ENCODE measurements at places on chromosomes 13 and 19. TPM values are rescaled to one million over a fixed set of nuclear protein-coding genes. Genes with fewer than 3 reads are reported as not detected.

DNA sequence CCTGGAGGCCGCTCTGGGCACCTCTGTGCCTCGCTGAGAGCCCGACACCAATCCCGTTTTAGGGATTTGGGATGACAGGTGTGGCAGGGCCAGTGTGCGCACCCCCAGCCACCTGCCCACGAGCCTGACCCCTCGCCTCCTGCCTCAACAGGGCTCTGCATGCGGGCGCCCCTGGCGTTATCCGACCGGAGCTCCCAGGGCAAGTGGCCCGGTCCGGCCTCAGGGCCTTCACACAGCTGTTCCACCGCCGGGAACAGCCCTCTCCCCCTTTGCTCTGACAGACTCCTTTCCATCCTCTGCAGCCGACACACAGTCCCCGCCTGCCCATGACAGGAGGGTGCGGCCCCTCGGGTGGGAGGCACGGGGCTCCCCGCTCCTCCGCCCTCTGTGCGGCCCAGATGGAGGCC, 7.1 kb upstream of the WDR18 start:
- H3K4me3 ChIP-seq: no peak overlapping the region
- no peak for DNase-seq
- H3K27me3 ChIP-seq: no peaks in the 10 kb centered on the region
- no peak overlapping the region for H3K27ac ChIP-seq
- peaks cover 5% of the 10 kb centered on the region for H3K36me3 ChIP-seq

DNA sequence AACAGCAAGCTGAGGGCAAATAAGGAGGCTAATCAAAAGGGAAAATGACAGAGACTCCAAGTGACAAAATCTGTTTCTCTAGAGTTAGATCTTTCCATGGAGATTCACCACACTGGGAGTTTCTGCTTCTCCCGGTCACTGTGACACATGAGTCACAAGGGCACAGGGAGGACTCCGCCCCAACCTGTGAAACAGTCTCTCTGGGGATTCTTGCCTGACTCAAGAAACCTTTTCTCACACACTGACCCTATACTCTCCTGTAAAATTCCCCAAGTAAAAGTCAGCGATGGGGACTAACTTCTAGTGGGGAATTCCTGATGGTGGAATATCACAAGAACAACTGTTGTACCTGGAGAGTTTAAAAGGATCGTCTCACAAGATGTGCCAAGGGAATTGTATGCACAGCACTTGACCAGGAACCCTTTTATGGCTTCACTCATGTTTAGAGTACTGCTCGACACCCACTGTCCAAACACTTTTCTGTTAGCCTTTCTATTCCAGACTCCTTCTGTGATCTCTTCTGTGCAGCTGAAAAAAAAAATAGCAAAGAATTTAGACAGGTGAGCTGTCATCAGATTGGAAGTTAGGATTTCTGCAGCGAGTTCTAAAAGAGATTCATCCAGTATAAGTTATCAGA, 46.8 kb upstream of the URAD start:
- H3K4me1 ChIP-seq: peaks cover 2% of the 10 kb centered on the region
- peaks cover 35% of the 10 kb centered on the region for H3K27me3 ChIP-seq
- H3K36me3 ChIP-seq: no peaks in the 10 kb centered on the region
- no peak overlapping the region for H3K27ac ChIP-seq
- no peak overlapping the region for H3K4me3 ChIP-seq
- no peak for DNase-seq

The MRPL4 gene
- total RNA-seq: 106 TPM

GRCh38 chr19:18380843-18381242, 5.1 kb upstream of the GDF15 start:
- H3K36me3 ChIP-seq: no peaks in the 10 kb centered on the region
- H3K4me1 ChIP-seq: no peaks in the 10 kb centered on the region
- DNase-seq: no peak
- H3K27ac ChIP-seq: no peak overlapping the region
- H3K4me3 ChIP-seq: no peak overlapping the region
- peaks cover 14% of the 10 kb centered on the region for H3K27me3 ChIP-seq

The PSMD8 gene
- total RNA-seq: 214 TPM

- no peak for DNase-seq
- H3K4me1 ChIP-seq: no peaks in the 10 kb centered on the region
- H3K27ac ChIP-seq: no peak overlapping the region
- no peak overlapping the region for H3K4me3 ChIP-seq
- H3K36me3 ChIP-seq: no peaks in the 10 kb centered on the region
These were observed 6.7 kb downstream of the SOHLH2 start for GRCh38 chr13:36207672-36208071.

- H3K4me1 ChIP-seq: peaks cover 52% of the 10 kb centered on the region
- no peak overlapping the region for H3K4me3 ChIP-seq
- DNase-seq: no peak
- no peaks in the 10 kb centered on the region for H3K27me3 ChIP-seq
- peaks cover 6% of the 10 kb centered on the region for H3K36me3 ChIP-seq
These were observed 26.8 kb downstream of the SLC7A1 start for GRCh38 chr13:29568731-29569130.

DNA sequence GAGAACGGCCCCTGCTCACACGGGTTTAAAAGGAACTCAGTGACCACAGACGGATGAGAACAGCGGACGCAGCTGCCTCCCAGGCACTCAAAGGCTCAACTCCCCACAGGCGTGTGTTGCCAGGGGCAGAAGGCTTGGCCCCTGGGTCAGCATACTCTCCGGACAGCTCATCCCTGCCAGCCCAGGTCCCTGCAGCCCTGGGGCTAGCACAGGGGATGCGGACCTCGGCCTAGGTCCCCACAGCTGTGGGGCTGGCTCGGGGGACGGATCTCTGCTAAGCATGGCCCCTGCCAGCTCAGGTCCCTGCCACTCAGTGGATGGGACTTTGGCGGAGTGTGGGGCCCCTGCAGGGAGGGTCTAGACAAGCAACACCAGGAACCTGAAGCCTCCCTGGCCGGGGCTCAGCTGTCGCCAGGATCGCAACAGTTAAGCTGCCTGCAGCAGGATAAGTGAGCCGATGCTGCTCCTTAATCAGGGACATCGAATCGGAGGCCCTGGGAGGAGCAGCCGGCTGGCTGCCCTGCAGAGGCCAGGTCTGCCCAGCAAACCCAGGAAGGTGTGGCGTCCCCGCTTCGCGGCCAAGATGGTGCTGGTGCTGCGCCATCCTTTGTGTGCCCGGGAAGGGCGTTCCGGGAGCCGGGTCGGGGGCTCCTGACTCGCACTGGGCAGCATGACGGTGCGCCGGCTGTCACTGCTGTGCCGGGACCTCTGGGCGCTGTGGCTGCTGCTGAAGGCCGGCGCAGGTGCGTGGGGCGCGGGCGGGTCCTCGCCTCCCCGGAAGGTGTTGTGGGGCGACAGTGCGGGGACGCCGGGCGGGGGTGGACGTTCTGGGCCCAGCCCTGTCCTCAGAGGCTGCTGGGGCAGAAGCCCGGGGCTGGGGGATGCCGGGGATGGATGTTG, 32.5 kb downstream of the MCF2L start:
- no peak for DNase-seq
- no peak overlapping the region for H3K4me3 ChIP-seq
- peaks cover 2% of the 10 kb centered on the region for H3K27me3 ChIP-seq
- H3K4me1 ChIP-seq: peaks cover 5% of the 10 kb centered on the region
- H3K27ac ChIP-seq: no peak overlapping the region

GRCh38 chr19:5102520-5102919, 133.6 kb downstream of the KDM4B start:
- no peak overlapping the region for H3K27ac ChIP-seq
- H3K27me3 ChIP-seq: no peaks in the 10 kb centered on the region
- no peak for DNase-seq
- peaks cover 35% of the 10 kb centered on the region for H3K36me3 ChIP-seq
- H3K4me1 ChIP-seq: no peaks in the 10 kb centered on the region

The HTR2A gene
- not detected for total RNA-seq

DNA sequence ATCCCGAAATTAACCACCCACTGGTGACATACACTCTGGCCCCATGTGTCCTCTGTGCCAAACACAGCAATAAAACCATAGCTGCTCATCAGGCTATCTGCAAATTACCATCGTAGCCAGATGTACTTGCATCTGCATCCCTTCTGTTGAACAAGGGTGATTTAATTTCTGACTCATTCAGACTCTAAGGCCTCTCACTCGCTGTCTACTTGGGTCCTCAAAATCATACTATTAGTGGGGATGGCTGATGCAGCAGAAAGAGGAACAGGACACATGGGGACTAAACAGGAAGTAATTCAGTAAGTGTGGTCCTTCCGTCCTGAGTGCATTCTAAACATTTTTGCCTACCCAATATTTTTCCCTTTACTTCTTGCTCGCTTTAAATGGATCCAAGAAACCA, 2275.0 kb upstream of the PCDH20 start:
- no peaks in the 10 kb centered on the region for H3K4me1 ChIP-seq
- no peak for DNase-seq
- H3K36me3 ChIP-seq: no peaks in the 10 kb centered on the region
- H3K27me3 ChIP-seq: no peaks in the 10 kb centered on the region

The IZUMO2 gene
- total RNA-seq: not detected

DNA sequence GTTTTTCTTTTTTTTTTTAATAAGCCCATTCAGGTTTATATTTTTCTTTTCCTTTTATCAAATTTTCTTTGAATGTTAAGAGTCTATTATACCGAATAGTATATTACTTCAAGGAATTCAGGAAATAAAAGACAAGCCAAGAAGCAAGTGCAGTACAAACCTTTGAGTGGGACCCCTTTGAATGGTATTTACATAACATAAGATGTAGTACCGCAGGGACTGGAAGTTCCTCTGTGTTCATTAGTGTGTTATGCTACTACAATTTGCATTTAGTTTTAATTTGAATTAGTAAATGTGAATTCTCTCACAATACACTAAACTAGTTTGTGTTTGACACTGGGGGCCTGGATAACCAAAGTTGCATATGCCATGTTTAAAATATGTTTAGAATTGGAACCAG, 339.5 kb downstream of the DCT start:
- H3K27me3 ChIP-seq: no peaks in the 10 kb centered on the region
- H3K4me3 ChIP-seq: no peak overlapping the region
- no peak for DNase-seq
- H3K27ac ChIP-seq: no peak overlapping the region
- no peaks in the 10 kb centered on the region for H3K36me3 ChIP-seq

- no peaks in the 10 kb centered on the region for H3K36me3 ChIP-seq
- peak overlapping the region; percentile 83 for H3K27ac ChIP-seq
- DNase-seq: no peak
- no peak overlapping the region for H3K4me3 ChIP-seq
- no peaks in the 10 kb centered on the region for H3K27me3 ChIP-seq
These were observed 17.6 kb downstream of the ELL start for GRCh38 chr19:18503971-18504885.

GRCh38 chr19:12757544-12758274, 6.1 kb downstream of the BEST2 start:
- no peaks in the 10 kb centered on the region for H3K36me3 ChIP-seq
- H3K27me3 ChIP-seq: peaks cover 11% of the 10 kb centered on the region
- H3K4me1 ChIP-seq: peaks cover 4% of the 10 kb centered on the region
- H3K27ac ChIP-seq: no peak overlapping the region

The PDE4C gene
- not detected for total RNA-seq

DNA sequence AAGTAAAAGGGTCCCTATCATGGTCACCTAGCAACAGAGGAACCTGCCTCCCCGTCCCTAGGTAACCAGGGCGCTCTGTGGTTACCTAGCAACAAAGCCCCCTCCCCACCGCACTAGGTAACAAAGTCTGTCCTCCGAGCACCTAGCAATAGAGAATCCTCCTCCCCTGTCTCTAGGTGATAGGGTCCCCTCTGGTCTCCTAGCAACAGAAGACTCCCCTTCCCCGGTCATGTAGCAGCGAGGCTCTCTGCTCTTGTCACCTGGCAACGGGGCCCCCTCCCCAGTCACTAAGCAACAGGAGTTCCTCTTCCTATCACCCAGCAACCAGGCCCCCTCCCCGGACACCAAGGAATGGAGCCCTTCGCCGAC, 307 bp downstream of the JOSD2 start:
- peaks cover 3% of the 10 kb centered on the region for H3K36me3 ChIP-seq
- H3K4me1 ChIP-seq: peaks cover 18% of the 10 kb centered on the region
- H3K27me3 ChIP-seq: peaks cover 5% of the 10 kb centered on the region
- DNase-seq: no peak
